ENCODE measurements at places on chromosomes 13 and 19. TPM values are rescaled to one million over a fixed set of nuclear protein-coding genes. Genes with fewer than 3 reads are reported as not detected.

- no peak overlapping the region for H3K4me3 ChIP-seq
- no peaks in the 10 kb centered on the region for H3K27me3 ChIP-seq
- H3K36me3 ChIP-seq, result no peaks in the 10 kb centered on the region
These were observed 21.6 kb downstream of the SLAIN1 start for GRCh38 chr13:77719128-77719527.

- DNase-seq, result no peak
- H3K36me3 ChIP-seq, result no peaks in the 10 kb centered on the region
- H3K27me3 ChIP-seq, result no peaks in the 10 kb centered on the region
- H3K4me1 ChIP-seq, result peaks cover 6% of the 10 kb centered on the region
- H3K27ac ChIP-seq, result no peak overlapping the region
These were observed 49.4 kb upstream of the ARHGEF7 start for GRCh38 chr13:111065698-111066097.

- peaks cover 2% of the 10 kb centered on the region for H3K4me1 ChIP-seq
- no peak overlapping the region for H3K27ac ChIP-seq
- H3K36me3 ChIP-seq, result no peaks in the 10 kb centered on the region
- no peak for DNase-seq
- no peak overlapping the region for H3K4me3 ChIP-seq
- H3K27me3 ChIP-seq, result no peaks in the 10 kb centered on the region
These were observed 272.8 kb downstream of the OLFM4 start for GRCh38 chr13:53301449-53301848.

- no peaks in the 10 kb centered on the region for H3K27me3 ChIP-seq
- H3K4me1 ChIP-seq, result peaks cover 22% of the 10 kb centered on the region
- H3K27ac ChIP-seq, result peak overlapping the region; percentile 99
- H3K36me3 ChIP-seq, result peaks cover 4% of the 10 kb centered on the region
- DNase-seq, result no peak
These were observed 1.1 kb downstream of the GYS1 start for GRCh38 chr19:48991873-48992580.

- no peak for DNase-seq
- no peaks in the 10 kb centered on the region for H3K36me3 ChIP-seq
- no peak overlapping the region for H3K27ac ChIP-seq
- H3K4me3 ChIP-seq, result no peak overlapping the region
- H3K4me1 ChIP-seq, result no peaks in the 10 kb centered on the region
These were observed 471.5 kb downstream of the SLITRK5 start for GRCh38 chr13:88142653-88143052.

DNA sequence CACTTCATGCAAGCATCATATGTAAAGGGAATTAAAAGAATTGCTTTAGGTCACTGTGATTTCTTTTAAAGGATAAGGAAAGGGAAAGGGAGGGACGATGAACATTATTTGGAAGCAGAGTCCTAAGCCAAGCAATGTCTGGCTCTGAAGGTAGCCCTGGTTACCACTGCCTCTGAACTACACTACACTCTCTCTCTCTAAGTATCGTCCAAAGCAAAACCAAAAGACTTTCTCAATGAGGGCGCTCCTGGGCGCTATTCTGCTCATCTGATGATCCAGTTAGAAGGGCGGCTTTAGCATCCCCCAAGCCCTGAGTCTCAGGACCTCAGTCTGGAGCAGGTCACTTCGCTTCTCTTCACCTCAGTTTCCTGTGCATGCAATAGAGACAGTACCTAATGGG, 26.2 kb downstream of the FOXO1 start:
- H3K27ac ChIP-seq, result no peak overlapping the region
- peaks cover 20% of the 10 kb centered on the region for H3K4me1 ChIP-seq
- no peak overlapping the region for H3K4me3 ChIP-seq

DNA sequence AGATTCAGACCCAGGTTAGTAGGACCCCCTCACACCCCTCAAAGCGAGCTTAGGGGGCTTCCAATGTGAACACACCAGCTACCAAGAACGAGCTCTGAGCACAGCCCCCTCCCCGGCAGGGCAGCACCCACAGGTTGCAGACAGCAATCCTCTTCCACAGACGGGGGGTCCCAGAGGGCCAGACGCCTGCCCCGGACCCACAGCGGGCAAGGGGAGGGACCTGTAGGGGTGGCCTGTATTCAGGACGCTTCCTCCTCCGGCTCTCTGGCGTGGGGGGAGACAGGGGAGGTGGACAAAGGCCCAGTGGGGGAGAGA, 4.8 kb downstream of the TTYH1 start:
- H3K4me1 ChIP-seq, result no peaks in the 10 kb centered on the region
- H3K36me3 ChIP-seq, result no peaks in the 10 kb centered on the region
- DNase-seq, result no peak

GRCh38 chr19:12126707-12127106, 13.4 kb downstream of the ZNF20 start:
- H3K27me3 ChIP-seq, result no peaks in the 10 kb centered on the region
- H3K4me3 ChIP-seq, result no peak overlapping the region
- H3K4me1 ChIP-seq, result no peaks in the 10 kb centered on the region
- H3K27ac ChIP-seq, result no peak overlapping the region
- no peak for DNase-seq

- H3K36me3 ChIP-seq, result no peaks in the 10 kb centered on the region
- no peaks in the 10 kb centered on the region for H3K4me1 ChIP-seq
- no peak for DNase-seq
- no peak overlapping the region for H3K4me3 ChIP-seq
These were observed 31.4 kb downstream of the TUBA3C start for GRCh38 chr13:19150226-19150625.

GRCh38 chr13:52405767-52406494, at the start of gene THSD1:
Gene THSD1 (minus strand): TSS chr13:52406172. CDS start chr13:52402600, 3,572 bp downstream.
- H3K27ac ChIP-seq, result peak within 1 kb of the TSS; percentile 41
- H3K27me3 ChIP-seq, result no peaks in the 10 kb centered on the region
- no peaks in the 10 kb centered on the region for H3K36me3 ChIP-seq
- H3K4me1 ChIP-seq, result peaks cover 13% of the 10 kb centered on the region
- no peak for DNase-seq

DNA sequence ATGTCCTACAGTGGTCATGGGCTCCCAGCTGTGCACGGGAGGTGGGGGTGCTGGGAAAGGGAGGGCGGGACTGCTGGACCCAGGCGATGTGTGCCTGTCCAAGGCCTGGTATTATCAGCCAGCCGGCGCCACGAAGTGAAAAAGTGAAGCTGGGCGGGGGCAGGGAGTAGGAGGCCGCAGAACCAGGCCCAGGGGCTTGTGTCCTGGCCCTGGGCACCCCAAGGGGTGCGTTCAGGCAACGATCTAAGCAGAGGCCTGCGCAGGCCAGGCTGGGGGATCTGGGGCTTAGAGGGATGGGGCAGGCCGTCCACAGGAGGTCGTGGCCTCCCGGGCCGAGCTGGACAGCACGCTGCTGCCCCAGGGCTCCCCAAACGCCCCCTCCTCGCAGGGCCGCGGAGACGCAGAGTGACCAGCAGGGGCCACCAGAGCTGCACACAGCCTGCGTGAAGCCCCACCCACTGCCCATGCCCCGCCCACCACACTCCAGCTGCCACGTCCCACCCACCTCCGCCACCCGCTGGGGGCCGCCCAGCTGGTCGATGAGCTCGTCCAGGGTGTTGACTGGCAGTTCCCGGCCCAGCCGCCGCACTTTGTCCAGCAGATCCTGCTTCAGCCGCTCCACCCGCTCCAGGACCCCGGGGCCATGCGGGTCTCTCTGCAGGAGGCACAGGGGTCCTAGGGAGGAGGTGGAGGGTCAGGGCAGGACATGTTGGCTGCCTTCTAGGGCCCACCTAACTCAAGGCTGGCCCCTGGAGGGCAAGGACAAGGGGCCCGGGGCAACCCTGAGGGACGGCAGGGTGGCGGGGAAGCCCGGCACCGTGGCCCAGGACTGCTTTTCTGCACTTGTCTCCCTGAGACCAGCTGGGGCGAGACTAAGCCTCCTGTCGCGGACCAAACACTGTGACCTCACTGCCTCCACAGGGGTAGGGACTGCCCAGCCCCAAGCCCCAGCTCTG, 9.5 kb downstream of the GPX4 start:
- no peak overlapping the region for H3K4me3 ChIP-seq
- DNase-seq, result peak; percentile 99
- peak overlapping the region; percentile 66 for H3K27ac ChIP-seq
- H3K27me3 ChIP-seq, result no peaks in the 10 kb centered on the region

- H3K36me3 ChIP-seq, result no peaks in the 10 kb centered on the region
- no peak overlapping the region for H3K4me3 ChIP-seq
- peaks cover 10% of the 10 kb centered on the region for H3K4me1 ChIP-seq
- H3K27ac ChIP-seq, result no peak overlapping the region
- H3K27me3 ChIP-seq, result no peaks in the 10 kb centered on the region
These were observed 844 bp upstream of the ASPDH start for GRCh38 chr19:50514346-50515167.

GRCh38 chr13:90896002-90896401, 451.5 kb upstream of the MIR17HG start:
- no peaks in the 10 kb centered on the region for H3K4me1 ChIP-seq
- H3K4me3 ChIP-seq, result no peak overlapping the region
- H3K36me3 ChIP-seq, result no peaks in the 10 kb centered on the region
- H3K27me3 ChIP-seq, result no peaks in the 10 kb centered on the region
- no peak overlapping the region for H3K27ac ChIP-seq

- H3K36me3 ChIP-seq, result peaks cover 73% of the 10 kb centered on the region
- no peaks in the 10 kb centered on the region for H3K27me3 ChIP-seq
- no peak overlapping the region for H3K4me3 ChIP-seq
- no peak for DNase-seq
- peaks cover 12% of the 10 kb centered on the region for H3K4me1 ChIP-seq
These were observed 8.0 kb downstream of the UBXN6 start for GRCh38 chr19:4449639-4450028.

- H3K27ac ChIP-seq, result no peak overlapping the region
- peaks cover 16% of the 10 kb centered on the region for H3K36me3 ChIP-seq
- H3K4me3 ChIP-seq, result no peak overlapping the region
These were observed 43.7 kb downstream of the ZNF557 start for GRCh38 chr19:7113233-7113632.

GRCh38 chr13:26539738-26540292, 17.7 kb upstream of the WASF3 start:
- H3K36me3 ChIP-seq, result no peaks in the 10 kb centered on the region
- no peak overlapping the region for H3K27ac ChIP-seq
- no peak overlapping the region for H3K4me3 ChIP-seq
- H3K4me1 ChIP-seq, result no peaks in the 10 kb centered on the region
- DNase-seq, result no peak

DNA sequence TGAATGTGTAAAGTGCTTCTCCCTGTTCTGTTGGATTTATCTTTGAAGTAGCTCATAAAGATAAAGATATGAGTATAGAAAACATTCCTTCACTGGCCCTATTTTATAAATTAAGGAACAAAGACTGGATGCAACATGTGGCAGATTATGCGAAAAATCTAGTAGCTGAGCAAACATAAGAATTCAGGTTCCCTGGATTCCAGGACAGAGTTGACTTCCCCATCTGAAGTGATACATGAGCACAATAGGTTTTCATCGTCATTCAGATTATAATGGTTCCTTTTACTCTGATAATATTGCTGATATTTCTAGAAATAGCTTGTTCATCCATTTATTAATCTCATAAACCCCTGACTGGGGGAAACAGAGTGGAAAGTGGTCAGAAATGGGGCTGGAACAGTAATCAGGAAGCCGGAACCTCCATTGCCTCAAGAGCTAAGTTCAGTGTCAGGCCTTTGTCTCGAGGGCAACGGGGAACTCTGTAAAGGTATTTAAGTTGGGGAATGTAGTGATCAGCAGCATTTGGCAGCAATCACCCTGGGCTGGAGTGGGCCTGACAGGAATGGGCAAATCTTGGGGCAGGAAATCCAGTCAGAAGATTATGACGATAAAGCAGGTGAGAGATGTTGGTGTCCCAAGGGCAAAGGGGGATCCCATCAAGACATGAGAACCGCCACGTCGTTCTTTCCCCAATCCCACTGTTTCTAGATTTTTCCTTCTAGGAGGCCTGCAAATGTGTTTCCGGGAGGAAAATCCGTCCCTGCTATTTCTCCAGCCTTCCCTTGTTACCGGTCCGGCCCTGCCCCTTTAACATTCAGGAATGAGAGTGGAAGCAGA, 232.5 kb upstream of the SERP2 start:
- H3K27ac ChIP-seq, result peak overlapping the region; percentile 95
- DNase-seq, result peak; percentile 37
- peaks cover 23% of the 10 kb centered on the region for H3K4me1 ChIP-seq
- no peaks in the 10 kb centered on the region for H3K27me3 ChIP-seq

GRCh38 chr19:13411899-13412298, 94.4 kb downstream of the CACNA1A start:
- no peaks in the 10 kb centered on the region for H3K4me1 ChIP-seq
- no peaks in the 10 kb centered on the region for H3K27me3 ChIP-seq
- H3K4me3 ChIP-seq, result no peak overlapping the region
- H3K36me3 ChIP-seq, result no peaks in the 10 kb centered on the region

DNA sequence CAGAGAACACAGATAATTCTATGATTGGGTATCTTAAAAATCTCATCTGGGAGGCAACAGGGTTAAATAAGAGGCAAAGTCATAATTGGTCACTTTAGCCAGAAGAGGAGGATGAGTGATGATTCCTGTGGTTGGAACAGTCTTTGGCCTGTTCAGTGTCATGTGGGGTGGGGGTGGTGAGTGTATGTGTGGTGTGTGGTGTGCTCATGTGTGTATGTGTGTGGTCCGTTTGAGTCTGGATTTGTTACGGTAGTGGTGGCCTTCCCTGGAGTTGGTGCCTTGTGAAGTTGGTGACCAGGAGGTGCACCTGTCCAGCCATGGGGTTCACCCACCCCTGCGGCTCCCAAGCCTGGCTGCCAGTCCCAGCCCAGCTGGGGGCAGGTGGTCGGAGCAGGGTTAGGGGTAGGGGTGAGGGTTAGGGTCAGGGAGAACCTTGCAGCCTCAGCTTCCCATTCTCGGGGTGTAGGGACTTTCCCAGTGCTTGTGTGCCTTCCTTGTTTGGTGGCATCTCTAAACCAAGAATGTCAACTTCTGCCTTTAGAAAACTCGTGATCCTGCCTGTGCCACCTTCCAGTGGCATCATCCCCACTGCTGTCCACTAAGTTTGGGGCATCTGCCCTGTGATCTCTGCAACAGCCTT, 97.5 kb downstream of the RAB20 start:
- no peaks in the 10 kb centered on the region for H3K4me1 ChIP-seq
- no peak overlapping the region for H3K4me3 ChIP-seq
- H3K36me3 ChIP-seq, result no peaks in the 10 kb centered on the region
- no peak for DNase-seq

The LILRA1 gene
- total RNA-seq, result 1.4 TPM

The THSD8 gene
- total RNA-seq, result 0.33 TPM

The AMER2 gene
- total RNA-seq, result not detected

The NKPD1 gene
- total RNA-seq, result not detected

The ZGLP1 gene
- 0.75 TPM for total RNA-seq

The ZNF534 gene
- total RNA-seq, result not detected

The DLL3 gene
- total RNA-seq, result not detected

The ZNF568 gene
- total RNA-seq, result 5.5 TPM

The EBPL gene
- total RNA-seq, result 48.0 TPM

The SBK2 gene
- total RNA-seq, result not detected

The DACT3 gene
- total RNA-seq, result 1.0 TPM

The SIGLECL1 gene
- total RNA-seq, result 0.05 TPM

All from liver (tissue), 10 donors.